K562 (cell line): ENCODE measurements at places on chromosomes 4 and X. TPM values are rescaled to one million over a fixed set of nuclear protein-coding genes. Genes with fewer than 3 reads are reported as not detected.

S100P gene
- total RNA-seq = 13.2 and 16.8 TPM in 2 replicates

AMBN gene
- total RNA-seq = not detected in 2 replicates

DAPP1 gene
- 2.0 and 2.2 TPM in 2 replicates for total RNA-seq

GLRA3 gene
- total RNA-seq = 0.11 TPM in 1 of 2 replicates, not detected in the other

MAGEC3 gene
- not detected in 2 replicates for total RNA-seq

HELT gene
- total RNA-seq = not detected in 2 replicates

SHISA3 gene
- not detected in 2 replicates for total RNA-seq

CPLX1 gene
- total RNA-seq = 2.1 and 3.3 TPM in 2 replicates

CCDC120 gene
- total RNA-seq = 3.1 and 3.6 TPM in 2 replicates

SYN1 gene
- total RNA-seq = 0.24 and 0.38 TPM in 2 replicates

CDKL2 gene
- total RNA-seq = 0.16 TPM in 1 of 2 replicates, not detected in the other
